Large intestine (tissue), 12 donors: ENCODE measurements at places on chromosomes 12 and 14.
A peak's percentile ranks its signal among the peaks of the same experiment; 100 is the strongest.

DNA sequence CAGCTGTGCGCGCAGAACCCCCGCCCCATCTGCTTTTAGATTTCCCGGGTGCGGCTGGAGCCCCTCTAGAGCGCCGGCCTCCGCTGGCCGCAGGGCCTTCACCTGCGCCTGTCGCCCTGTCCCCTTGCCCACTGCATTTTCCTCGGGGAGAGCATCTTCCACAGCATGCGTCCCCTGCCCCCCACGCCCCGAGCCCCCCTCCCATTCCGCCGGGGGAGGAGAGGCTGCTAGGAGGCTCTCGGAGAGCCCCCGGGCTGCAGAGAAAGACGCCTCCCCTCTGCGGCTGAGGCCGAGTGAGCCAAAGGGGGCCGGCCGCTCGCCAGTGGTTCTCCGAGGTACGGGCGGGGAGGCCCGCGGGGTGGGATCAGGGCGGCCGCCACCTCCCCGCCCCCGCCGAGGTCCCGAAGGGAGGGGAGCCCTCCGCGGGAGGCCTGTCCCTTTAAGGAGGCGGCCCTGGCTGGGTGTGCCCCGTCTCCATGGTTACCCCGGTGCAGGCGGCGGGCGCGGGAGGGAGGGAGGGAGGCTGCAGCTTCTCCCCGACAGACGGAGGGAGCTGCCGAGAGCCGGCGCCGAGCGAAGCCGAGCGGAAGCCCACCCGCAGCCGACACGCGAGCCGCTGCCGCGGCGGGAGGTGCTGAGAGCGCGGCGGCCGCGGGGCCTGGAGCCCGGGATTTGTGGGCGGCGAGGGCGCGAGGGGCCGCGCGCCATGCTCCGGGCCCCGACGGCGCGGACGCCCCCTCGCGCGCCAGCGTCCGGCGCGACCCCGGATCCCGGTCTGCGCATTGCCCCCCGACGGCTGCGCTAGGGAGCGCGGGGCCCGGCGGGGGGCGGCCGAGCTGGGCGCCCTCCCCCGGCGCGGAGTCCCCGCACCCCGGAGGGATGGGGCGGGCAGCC is at the start of gene KCNH3:
TSS of gene KCNH3 (plus strand) at position 521 of the 894 bp plus-strand sequence. CDS start 387 bp downstream, outside the sequence.
- DNase-seq = peak; percentile 78

DNA sequence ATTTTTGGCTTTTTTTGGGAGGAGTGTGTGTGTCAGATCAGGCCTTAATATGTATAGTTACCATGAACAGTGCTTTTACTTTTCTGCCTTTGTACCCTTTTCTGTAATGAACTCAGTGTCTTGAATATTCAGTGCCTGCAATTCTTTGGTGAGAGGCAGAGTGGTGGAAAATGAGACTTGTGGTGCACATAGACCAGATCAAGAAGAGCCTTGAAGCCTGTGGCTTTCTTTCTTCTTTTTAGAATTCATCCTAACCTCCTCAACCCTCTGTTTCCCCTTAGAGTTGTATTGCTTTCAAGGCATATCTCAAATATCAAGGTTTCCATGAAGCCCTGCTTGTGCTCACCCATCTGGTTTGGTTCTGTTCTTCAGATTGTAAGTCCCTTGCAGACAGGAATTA is 2.6 kb downstream of the YLPM1 start:
- no peak for DNase-seq

DNA sequence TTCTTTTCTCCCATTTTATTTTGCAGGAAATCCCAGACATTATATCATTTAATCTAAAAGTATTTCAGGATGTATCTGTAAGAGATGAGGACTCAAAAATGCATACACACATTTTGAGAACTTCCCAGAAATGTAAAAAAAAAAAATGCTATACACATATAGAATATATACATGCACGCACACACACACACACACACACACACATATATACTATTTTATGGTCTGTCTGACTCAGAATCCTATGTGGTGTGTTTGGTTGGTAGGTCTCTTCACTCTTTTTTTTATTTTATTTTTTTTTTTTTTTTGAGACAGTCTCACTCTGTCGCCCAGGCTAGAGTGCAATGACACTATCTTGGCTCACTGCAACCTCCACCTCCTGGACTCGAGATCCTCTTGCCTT is 65.5 kb downstream of the FBXO34 start:
- no peak for DNase-seq

GRCh38 chr14:100348784-100349685 is 25.9 kb downstream of the SLC25A47 start:
- peak; percentile 66 for DNase-seq
